ENCODE measurements at places on chromosomes 5 and 9.
A peak's percentile ranks its signal among the peaks of the same experiment; 100 is the strongest.

GRCh38 chr9:92775466-92775865 lies 10.8 kb upstream of the BICD2 start:
- no peak for DNase-seq

GRCh38 chr9:133739408-133740280 lies 1.5 kb upstream of the SARDH start:
- DNase-seq, result no peak

DNA sequence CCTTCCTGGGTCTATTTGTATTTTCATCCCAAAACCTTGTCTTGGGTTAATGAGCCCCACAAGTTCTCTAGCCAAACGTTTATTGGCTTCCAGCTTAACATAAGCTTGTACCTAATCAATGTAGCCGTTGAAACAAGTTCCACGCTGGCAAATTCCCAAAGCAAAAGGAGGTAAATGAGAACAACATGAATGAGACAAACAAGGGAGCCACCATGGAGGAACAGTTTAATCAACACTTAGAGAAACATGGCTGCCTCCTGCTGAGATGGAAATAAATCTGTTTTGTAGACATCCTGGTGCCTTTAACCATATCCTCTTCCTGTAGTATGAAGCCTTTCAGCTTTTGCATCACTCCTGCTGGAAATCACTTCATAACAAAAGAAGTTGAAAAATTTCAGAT lies 166.6 kb upstream of the NFIB start:
- DNase-seq, result no peak

GRCh38 chr9:23774266-23774665 lies 51.8 kb downstream of the ELAVL2 start:
- no peak for DNase-seq

DNA sequence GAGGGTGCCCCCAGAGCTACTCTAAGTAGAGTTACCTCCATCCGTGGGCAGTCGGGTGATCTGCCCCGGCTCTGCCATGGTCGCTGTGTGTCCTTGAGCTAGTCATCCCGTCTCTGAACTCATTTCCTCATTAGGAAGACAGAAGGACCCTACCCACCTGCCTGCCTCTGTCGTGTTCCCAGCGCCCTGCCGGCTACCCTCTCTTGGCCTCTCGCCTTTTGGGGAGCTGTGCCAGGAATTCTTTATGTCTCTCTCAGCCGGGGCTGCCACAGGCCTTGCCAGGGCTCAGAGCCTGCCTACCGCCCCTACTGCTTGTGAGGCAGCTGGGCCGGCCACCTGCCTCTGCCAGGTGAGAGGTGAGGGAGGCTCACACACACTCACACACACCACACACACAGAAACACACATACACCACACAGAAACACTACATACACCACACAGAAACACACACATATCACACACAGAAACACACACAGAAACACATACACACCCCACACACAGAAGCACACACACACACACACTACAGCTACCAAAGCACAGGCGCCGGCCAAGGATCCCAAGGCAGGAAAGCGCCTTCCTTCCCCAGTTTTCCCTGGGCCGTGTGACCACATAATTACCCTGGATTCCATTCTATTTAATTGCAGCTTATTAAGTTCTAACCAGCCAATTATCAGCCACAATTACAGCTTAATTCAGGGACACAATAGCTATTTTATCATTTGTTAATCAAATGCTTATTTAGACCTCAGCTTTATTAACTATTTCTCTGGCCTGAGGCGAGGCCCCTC lies 41.7 kb downstream of the UNC5A start:
- DNase-seq, result no peak

GRCh38 chr9:35225677-35226076 lies 63.9 kb downstream of the UNC13B start:
- DNase-seq, result no peak

- DNase-seq, result no peak
These were observed 295.4 kb upstream of the DAB2 start for GRCh38 chr5:39720136-39720535.

- DNase-seq, result no peak
These were observed 148.0 kb upstream of the ADRA1B start for GRCh38 chr5:159768243-159768642.

DNA sequence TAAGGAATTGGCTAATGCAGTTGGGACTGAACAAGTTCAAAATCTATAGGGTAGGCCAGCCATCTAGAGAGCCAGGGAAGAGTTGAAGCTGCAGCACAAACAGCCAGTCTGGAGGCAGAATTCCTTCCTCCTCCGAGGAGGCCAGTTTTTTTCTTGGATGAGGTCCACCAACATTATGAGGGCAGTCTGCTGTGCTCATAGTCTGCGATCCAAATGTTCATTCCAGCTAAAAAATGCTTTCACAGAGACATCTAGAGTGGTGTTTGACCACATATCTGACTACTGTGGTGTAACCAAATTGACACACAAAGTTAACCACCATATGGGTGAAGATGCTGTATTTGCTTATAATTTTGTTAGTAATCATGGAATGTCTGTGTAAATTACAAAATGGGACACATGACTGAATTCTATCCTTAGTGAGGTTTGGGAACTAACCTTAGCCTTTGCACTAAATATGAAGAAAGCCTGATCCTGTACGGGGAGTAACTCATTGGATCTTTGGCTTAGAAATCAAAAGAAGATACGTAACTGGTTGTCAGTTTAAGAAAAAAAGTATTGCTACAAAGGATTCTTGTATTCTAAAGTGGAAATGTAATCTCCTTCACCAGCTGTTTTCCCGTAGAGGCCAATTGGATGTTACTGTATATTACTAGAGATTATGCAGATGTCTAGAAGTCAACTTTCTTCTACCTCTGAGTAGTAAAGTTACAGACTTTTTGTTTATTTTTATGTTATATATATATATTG lies 70.6 kb downstream of the SPIN1 start:
- DNase-seq, result no peak

DNA sequence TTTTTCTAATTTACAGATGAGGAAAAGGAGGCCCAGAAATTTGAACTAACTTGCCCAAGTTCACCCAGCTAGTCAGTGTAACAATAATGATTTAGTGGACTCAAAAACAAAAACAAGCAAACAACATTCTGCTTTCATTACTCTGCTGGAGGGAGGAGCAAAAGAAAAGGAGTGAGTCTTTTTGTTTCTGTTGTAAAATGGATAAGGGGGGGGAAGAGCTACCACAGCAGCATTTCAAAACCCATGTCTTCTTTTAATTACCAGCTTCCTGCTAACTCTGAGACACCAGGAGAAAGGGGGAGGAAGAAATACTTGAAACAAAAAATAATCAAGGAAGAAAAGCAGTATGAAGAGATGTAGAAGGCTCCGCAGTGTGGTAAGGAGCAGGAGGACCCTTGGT lies 39.2 kb upstream of the EQTN start:
- DNase-seq, result no peak

- DNase-seq, result peak; percentile 41
These were observed 59.7 kb upstream of the GARNL3 start for GRCh38 chr9:127204771-127205470.

DNA sequence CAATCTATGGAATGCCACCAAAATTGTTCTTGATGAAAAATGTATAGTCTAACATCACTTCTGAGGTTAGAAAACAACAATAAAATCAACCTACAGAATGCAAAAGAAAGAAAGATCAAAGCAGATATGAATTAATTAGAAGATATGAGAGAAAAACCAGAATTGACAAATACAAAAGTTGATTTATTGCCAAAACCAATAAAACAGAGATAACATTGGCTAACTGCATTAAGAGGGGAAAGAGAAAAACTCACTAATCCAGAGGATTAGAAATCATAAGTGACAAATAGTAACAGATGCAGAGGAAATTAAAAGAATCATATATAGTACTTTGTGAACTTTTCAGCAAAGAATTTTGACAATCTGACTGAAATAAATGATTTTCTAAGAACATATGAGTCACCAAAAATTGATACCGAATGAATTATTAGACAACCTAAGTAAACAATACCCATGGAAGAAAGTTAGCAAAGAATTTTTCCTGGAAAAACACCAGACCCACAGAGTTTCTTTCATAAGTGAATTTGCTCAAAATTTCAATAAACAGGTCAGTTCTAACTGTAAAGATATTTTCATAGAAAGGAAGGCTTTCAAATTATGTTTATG lies 167.7 kb downstream of the AOPEP start:
- DNase-seq, result no peak

GRCh38 chr9:133514460-133515239 lies 10.1 kb downstream of the MYMK start:
- DNase-seq, result no peak

DNA sequence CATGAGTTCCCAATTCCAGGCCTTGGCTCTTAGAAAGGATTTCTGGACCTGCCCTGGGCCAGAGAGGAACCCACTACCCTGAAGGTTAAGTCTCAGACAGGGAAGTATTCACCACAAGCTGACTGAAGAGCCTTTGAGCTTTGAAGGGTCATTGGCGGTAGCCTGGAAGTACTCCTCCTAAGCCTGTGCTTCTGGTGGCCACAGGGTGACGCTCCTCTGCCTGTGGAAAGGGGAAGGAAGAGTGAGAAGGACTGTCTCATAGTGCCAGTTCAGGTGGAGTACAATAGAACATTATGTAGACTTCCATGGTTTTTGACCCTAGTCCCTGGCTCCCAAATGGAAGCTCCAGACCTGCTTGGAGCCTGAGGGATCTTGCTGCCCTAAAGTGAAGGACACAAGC lies 1233.2 kb upstream of the CDH6 start:
- no peak for DNase-seq

GRCh38 chr5:77398458-77398857 lies 93.7 kb downstream of the WDR41 start:
- no peak for DNase-seq
